ENCODE measurements at places on chromosomes 16 and 17. TPM values are rescaled to one million over a fixed set of nuclear protein-coding genes. Genes with fewer than 3 reads are reported as not detected.

DNA sequence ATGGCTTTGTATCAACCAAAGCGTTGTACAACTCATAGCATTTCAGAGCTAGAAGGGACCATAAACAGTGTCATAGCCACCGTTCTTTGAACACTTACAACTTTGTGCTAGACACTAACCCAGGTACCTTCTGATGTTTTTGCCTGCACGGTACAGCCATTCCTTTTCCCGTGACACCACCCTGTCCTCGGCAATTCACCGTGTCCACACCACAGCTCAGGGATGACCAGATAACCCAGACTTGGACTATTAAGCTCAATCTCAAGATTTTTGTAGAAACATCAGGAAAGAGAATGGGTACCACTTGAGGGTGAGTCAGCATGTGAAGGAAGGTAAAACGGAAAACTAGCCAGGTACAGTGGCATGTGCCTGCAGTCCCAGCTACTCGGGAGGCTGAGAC is 9.8 kb upstream of the CBFB start:
- H3K27me3 ChIP-seq: no peaks in the 10 kb centered on the region
- DNase-seq: peak; percentile 10
- peaks cover 8% of the 10 kb centered on the region for H3K4me1 ChIP-seq
- H3K4me3 ChIP-seq: no peak overlapping the region

- H3K4me1 ChIP-seq: peaks cover 8% of the 10 kb centered on the region
- H3K27ac ChIP-seq: no peak overlapping the region
- H3K4me3 ChIP-seq: no peak overlapping the region
- no peaks in the 10 kb centered on the region for H3K36me3 ChIP-seq
Measured at GRCh38 chr17:55527540-55528118, 16.4 kb upstream of the SMIM36 start.

LUC7L3 gene
- 106 TPM for total RNA-seq

ACSM5 gene
- 4.3 TPM for total RNA-seq

DNA sequence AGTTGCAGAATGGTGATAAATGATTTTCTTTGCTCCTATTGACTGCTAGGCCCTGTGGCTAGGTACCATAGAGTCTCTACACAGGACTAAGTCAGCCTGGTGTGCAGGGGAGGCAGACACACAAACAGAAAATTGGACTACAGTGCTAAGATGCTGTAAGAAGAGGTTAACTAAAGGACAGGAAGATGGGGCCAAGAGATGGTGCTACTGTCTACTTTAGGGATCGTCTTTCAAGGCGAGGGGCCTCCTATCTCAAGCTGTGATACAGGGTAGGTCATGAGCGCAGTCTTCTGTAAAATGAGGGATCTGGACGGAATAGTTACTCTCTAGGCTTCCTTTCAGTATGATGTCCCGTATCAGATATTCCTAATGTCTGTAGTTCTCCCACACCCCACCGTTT is 817 bp downstream of the NME1 start:
- H3K4me1 ChIP-seq: peaks cover 20% of the 10 kb centered on the region
- peaks cover 14% of the 10 kb centered on the region for H3K36me3 ChIP-seq
- H3K27me3 ChIP-seq: no peaks in the 10 kb centered on the region
- peak overlapping the region; percentile 81 for H3K27ac ChIP-seq

GRCh38 chr17:22469941-22470340 is 777.6 kb downstream of the KCNJ18 start:
- DNase-seq: no peak
- no peaks in the 10 kb centered on the region for H3K27me3 ChIP-seq
- H3K27ac ChIP-seq: no peak overlapping the region
- H3K36me3 ChIP-seq: no peaks in the 10 kb centered on the region
- no peaks in the 10 kb centered on the region for H3K4me1 ChIP-seq

GRCh38 chr16:9124908-9125584 is 33.6 kb downstream of the HAPSTR1 start:
- peaks cover 42% of the 10 kb centered on the region for H3K36me3 ChIP-seq
- H3K27me3 ChIP-seq: no peaks in the 10 kb centered on the region
- H3K4me1 ChIP-seq: peaks cover 35% of the 10 kb centered on the region

ZNF423 gene
- 10.7 TPM for total RNA-seq

DNA sequence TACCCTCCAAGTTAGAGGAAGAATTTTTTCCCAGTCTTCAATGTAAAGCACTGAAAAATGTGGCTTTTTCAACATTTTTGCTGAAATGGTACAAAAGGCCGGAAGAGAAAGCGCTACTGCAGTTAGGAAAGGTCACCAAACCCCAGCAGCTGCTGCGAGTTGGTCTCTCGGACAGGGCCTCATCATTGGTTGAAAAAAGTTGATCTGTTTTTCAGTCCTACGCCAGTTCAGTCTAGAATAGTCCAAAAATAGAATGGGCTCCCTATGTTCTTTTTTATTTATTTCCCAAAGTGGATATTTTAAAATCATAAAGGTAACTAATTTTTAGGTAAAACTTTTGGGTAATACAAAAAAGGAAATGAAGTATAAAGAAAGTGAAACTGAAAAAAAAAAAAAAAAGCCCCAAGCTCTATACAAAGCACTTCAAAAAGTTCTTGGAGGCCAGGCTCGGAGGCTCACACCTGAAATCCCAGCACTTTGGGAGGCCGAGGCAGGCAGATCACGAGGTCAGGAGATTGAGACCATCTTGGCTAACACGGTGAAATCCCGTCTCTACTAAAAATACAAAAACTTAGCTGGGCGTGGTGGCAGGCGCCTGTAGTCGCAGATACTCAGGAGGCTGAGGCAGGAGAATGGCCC is 17.4 kb downstream of the ADAP2 start:
- no peaks in the 10 kb centered on the region for H3K27me3 ChIP-seq
- H3K4me3 ChIP-seq: no peak overlapping the region
- peaks cover 7% of the 10 kb centered on the region for H3K4me1 ChIP-seq
- DNase-seq: no peak
- peaks cover 6% of the 10 kb centered on the region for H3K36me3 ChIP-seq

DNA sequence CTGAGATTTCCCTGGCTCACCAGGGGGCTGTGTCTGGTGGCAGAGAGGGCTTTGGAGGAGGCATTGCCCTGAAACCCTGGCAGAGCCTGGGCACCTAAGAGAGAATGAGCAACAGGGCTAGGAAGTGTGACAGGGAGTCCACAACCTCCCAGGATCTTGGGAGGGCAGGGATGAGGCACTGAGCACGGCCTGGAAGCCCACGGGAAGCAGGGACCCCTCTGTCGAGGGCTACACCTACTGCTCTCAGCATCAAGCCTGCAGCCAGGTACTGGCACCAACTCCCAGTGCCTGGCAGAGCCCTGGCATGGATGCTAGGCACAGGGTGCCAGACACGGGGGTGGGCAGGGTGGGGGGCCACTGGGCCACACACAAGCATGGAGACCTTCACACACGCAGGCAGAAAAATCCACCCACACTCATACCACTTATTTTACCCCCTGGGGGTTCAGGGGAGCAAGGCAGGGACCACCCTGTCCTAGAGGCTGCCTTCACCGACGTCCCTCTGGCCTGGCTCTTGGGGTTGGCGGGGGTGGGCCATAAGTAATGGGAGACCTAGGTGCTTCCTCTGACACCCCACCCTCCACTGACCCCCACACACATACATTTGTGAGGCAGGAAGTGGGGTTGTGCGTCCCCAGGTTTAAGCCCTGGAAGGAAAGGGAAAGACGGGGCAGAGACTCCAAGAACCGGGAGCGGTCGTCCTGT is 970 bp upstream of the HSD11B2 start:
- peaks cover 40% of the 10 kb centered on the region for H3K27me3 ChIP-seq
- H3K36me3 ChIP-seq: no peaks in the 10 kb centered on the region
- no peak overlapping the region for H3K27ac ChIP-seq
- H3K4me1 ChIP-seq: peaks cover 25% of the 10 kb centered on the region

DNA sequence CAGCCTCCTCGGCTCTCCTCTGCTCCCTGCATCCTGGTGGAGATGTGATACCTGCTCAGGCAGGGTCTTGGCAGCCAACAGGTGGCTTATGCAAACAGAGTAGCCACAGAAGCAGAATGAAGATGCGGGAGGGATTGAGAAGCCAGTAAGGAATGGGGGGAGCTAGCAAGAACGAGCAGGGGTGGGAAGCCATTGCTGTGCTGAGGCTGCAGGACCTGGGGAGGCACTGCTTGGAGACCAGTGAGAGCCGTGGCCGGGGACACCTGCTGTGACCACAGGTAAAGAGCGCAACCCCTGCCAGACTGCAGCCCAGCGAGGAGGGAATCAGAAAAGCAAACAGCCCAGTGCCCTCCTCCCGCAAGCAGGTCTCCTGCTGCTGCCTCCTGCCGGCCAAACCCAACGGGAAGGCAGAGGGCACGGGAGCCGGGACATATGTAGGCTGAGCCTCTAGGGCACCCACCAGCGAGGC is 14.7 kb downstream of the AIPL1 start:
- peaks cover 8% of the 10 kb centered on the region for H3K27me3 ChIP-seq
- no peak for DNase-seq
- no peak overlapping the region for H3K27ac ChIP-seq
- no peaks in the 10 kb centered on the region for H3K4me1 ChIP-seq
- no peaks in the 10 kb centered on the region for H3K36me3 ChIP-seq

CDIP1 gene
- 21.1 TPM for total RNA-seq

IKZF3 gene
- total RNA-seq: 7.1 TPM

DNA sequence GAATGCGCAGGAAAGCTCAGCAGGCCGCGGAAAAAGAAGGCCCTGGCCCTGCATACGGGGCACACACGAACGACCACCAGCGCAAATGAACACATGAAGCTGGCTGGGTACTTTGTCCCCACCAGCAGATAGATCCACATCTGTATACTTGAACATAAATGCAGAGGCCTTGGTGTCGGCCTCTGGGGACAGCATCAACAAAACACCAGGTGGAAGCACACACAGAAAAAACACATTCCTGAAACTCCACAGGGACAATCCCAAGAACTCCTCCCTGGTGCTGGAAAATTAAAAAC is 606 bp upstream of the ZBTB4 start:
- no peaks in the 10 kb centered on the region for H3K27me3 ChIP-seq
- H3K27ac ChIP-seq: peak overlapping the region; percentile 100
- no peak for DNase-seq
- peak overlapping the region; percentile 86 for H3K4me3 ChIP-seq
- no peaks in the 10 kb centered on the region for H3K36me3 ChIP-seq
- H3K4me1 ChIP-seq: peaks cover 48% of the 10 kb centered on the region

- H3K4me1 ChIP-seq: peaks cover 30% of the 10 kb centered on the region
- peaks cover 42% of the 10 kb centered on the region for H3K36me3 ChIP-seq
- no peak overlapping the region for H3K27ac ChIP-seq
- DNase-seq: peak; percentile 48
- H3K27me3 ChIP-seq: no peaks in the 10 kb centered on the region
- no peak overlapping the region for H3K4me3 ChIP-seq
Measured at GRCh38 chr16:67917852-67918236, 13.8 kb downstream of the CTRL start.

OR4D1 gene
- not detected for total RNA-seq

DNA sequence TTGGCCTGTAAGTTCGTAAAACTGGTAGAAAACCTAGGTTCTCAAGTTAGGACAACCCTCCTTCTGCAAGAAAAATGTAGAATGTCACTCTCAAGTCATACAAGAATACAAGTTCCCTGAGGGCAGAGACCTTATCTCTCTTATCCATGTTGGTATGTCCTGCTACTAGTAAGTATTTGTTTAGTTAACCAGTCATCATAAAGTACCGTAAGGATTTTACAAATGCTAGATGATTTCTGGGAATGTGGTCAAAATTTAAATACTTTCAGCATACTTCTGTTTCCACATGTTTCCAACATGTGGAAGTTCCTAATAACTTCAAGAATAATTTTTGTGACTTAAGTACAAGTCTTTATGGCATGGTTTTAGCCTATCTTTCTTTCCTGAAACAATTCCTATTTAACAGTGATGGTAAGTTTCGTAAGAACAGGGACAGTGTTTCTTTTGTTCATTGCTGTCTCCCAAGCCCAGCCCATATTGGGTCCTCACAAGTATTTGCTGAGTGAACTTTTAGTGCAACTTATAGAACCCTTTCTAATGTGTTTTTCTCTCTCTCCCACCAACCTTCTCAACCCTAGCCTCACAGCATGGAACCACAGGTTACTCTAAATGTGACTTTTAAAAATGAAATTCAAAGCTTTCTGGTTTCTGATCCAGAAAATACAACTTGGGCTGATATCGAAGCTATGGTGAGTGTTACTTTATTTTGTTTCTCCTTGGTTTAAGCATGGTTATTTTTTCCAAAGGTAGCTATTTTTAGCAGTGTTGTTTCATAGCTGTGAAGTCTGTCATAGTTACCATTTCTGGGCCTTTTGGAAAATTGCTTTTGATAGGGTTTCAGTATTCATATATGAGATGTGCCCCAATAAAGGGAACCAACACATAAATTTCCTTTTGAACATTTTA is 4.5 kb downstream of the NBR1 start:
- H3K4me3 ChIP-seq: no peak overlapping the region
- peaks cover 58% of the 10 kb centered on the region for H3K4me1 ChIP-seq

- peaks cover 13% of the 10 kb centered on the region for H3K4me1 ChIP-seq
- no peaks in the 10 kb centered on the region for H3K27me3 ChIP-seq
- no peak overlapping the region for H3K27ac ChIP-seq
- DNase-seq: peak; percentile 53
- no peak overlapping the region for H3K4me3 ChIP-seq
Measured at GRCh38 chr17:247767-248166, 66.3 kb upstream of the DOC2B start.

- no peak overlapping the region for H3K27ac ChIP-seq
- no peaks in the 10 kb centered on the region for H3K4me1 ChIP-seq
- H3K4me3 ChIP-seq: no peak overlapping the region
- H3K36me3 ChIP-seq: no peaks in the 10 kb centered on the region
- H3K27me3 ChIP-seq: no peaks in the 10 kb centered on the region
Measured at GRCh38 chr17:289409-289808, 63.2 kb downstream of the RPH3AL start.

LITAFD gene
- not detected for total RNA-seq

DNA sequence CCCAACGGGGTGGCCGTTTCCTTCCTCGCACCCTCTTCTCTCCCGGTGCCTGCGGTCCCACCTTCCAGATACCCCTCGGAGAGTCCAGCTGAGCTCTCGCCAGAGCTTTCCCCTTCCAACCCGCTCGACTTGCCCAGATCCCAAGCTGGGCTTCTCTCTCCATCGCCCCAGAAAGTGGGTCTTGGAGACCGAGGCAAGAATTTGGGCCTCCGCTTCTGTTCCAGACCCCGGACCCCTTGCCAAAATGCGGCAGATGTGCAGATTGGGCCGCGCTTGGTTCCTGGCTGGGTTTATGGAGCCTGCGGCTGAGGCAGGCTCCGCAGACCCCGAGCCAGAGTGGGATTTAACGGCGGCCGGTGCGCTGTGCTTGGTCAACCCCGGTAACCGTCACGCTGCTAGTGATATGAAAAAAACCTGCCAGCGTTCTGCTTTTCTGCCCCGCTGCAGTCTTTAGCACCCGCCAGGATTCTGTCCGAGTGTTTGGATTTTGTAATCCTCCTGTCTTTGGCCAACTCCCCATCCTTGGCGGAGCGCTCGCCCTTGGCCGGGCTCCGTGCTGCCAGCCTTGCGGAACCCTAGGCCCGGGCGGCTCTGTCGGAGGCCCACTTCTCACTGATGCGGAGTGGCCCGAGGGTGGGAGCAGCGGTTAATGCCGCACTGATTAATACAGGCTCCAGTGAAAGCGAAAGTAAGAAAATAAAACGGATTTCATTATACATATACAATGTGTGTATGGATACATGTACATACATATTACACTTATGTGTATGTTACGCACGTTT is 754 bp upstream of the SLFN11 start:
- peak overlapping the region; percentile 95 for H3K27ac ChIP-seq
- peak overlapping the region; percentile 69 for H3K4me3 ChIP-seq
- no peaks in the 10 kb centered on the region for H3K27me3 ChIP-seq
- H3K4me1 ChIP-seq: peaks cover 50% of the 10 kb centered on the region

SLC52A1 gene
- total RNA-seq: 0.86 TPM
